Islet precursor cell (in vitro differentiated cells): ENCODE measurements at places on chromosomes 7 and 10.

DNA sequence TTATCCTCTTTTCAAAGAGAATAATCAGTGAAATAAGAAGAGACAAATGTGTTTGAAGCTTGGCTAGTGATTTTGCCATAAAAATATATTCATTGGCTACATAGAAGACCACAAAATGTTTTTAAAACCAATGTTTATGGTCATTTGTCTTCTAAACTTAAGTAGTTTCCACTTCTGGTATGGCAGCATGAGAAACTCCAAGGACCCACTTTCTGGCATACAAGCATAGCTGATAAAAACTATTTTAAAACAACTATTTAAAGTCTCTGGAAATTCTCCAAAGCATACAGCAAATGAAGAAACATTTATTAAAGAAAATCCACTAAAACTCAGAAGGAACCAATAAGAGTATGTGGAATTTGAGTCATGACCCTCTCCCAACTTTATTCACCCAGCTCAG lies 89.2 kb upstream of the TOMM7 start:
- DNase-seq: no peak

DNA sequence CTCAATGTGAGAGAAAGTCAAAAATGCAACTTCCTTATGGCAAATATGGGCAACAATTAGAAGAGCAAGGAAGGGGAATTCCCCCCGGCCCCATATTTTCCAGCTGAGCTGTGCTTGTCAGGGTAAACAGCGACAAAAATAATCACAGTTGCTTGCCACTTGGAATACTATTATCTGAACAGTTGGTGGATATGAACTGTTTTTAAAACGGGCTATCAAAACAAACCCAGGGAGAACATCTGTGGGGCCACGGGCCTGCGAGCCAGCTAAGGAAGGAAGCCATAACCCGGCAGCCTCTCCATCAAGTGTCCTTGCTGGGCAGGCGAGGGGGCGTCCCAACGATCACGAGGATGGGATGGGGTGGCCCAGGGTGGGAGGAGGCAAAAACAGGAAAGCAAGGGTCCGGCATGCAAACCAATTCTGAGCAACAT lies 228.4 kb downstream of the ARHGAP12 start:
- no peak for DNase-seq

GRCh38 chr7:30841025-30841735 lies 70.0 kb downstream of the MINDY4 start:
- DNase-seq: no peak

GRCh38 chr10:23198940-23199767 lies 7.0 kb downstream of the PTF1A start:
- DNase-seq: peak; percentile 69

DNA sequence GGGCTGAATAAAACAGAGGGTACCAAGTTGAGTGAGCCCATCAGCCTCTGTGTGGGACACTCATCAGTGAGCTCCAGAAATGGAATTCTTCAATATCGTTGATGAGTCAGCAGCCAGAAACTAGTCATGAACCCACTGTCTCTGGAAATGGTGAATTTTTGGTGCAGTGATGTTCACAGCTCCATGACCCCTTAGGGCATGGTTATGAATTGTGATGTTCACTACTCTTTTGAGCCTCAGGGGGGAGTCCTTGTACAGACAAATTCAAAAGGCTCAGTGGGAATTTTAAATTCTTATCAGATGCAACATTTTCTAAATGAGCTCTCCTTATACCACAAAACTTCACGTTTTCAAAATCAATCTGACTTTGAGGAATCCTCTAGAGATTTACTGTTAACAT lies 335.7 kb downstream of the PHTF2 start:
- no peak for DNase-seq
